ENCODE measurements at places on chromosomes 16 and 17. TPM values are rescaled to one million over a fixed set of nuclear protein-coding genes. Genes with fewer than 3 reads are reported as not detected.

DNAH9 gene
- not detected for total RNA-seq

GRB7 gene
- 21.2 TPM for total RNA-seq

GPR179 gene
- total RNA-seq = not detected

SLC12A3 gene
- not detected for total RNA-seq

KRT20 gene
- total RNA-seq = 0.18 TPM

ADAM11 gene
- total RNA-seq = 2.9 TPM

KCNH4 gene
- not detected for total RNA-seq

SEC14L5 gene
- total RNA-seq = not detected

TMEM204 gene
- not detected for total RNA-seq

C1QL1 gene
- 4.1 TPM for total RNA-seq

TBC1D3 gene
- total RNA-seq = not detected

CCDC200 gene
- not detected for total RNA-seq

- peak; percentile 85 for DNase-seq
- peak overlapping the region; percentile 56 for H3K27ac ChIP-seq
- no peaks in the 10 kb centered on the region for H3K36me3 ChIP-seq
- H3K4me1 ChIP-seq = peaks cover 29% of the 10 kb centered on the region
- no peaks in the 10 kb centered on the region for H3K27me3 ChIP-seq
Measured at GRCh38 chr17:50170662-50171370, 5.0 kb downstream of the SGCA start.

DNA sequence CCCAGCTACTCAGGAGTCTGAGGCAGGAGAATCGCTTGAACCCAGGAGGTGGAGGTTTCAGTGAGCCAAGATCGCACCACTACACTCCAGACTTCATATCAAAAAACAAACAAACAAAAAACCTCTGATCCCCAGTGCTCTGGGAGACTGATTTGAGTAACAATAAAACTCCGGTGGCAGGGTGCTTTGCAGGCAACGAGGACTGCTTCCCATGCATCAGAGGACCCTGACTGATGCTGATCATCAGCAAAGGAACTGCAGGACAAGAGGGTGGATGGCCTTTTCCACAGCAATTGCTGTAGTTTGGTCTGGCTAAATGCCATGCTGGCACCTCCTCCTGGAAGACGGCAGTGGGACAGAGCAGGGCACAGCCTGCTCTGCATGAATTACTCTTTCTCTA is 6.4 kb upstream of the SLC39A11 start:
- no peak overlapping the region for H3K4me3 ChIP-seq
- no peaks in the 10 kb centered on the region for H3K36me3 ChIP-seq
- no peaks in the 10 kb centered on the region for H3K4me1 ChIP-seq
- DNase-seq = no peak
- H3K27me3 ChIP-seq = no peaks in the 10 kb centered on the region

- no peak overlapping the region for H3K4me3 ChIP-seq
- no peaks in the 10 kb centered on the region for H3K36me3 ChIP-seq
Measured at GRCh38 chr17:57991537-57991936, 3.5 kb upstream of the VEZF1 start.

- peaks cover 6% of the 10 kb centered on the region for H3K4me1 ChIP-seq
- no peak for DNase-seq
- no peak overlapping the region for H3K27ac ChIP-seq
- H3K36me3 ChIP-seq = no peaks in the 10 kb centered on the region
- no peaks in the 10 kb centered on the region for H3K27me3 ChIP-seq
- H3K4me3 ChIP-seq = no peak overlapping the region
Measured at GRCh38 chr17:2028737-2029136, 1.2 kb upstream of the DPH1 start.

DNA sequence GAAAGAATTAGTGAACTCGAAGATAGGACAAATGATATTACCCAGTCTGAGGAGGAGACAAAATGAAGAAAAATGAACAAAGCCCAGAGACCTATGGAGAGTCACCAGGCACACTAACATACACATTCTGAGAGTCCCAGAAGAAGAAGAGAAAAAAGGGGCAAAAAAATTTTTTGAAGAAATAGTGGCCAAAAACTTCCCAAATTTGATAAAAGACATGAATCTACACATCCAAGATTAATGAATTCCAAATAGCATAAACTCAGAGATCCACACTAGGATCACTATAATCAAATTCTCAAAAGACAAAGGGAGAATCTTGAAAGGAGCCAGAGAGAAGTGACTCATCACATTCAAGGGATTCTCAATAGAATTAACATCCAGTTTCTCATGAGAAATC is 3.4 kb upstream of the OR4D1 start:
- H3K4me1 ChIP-seq = no peaks in the 10 kb centered on the region
- H3K27me3 ChIP-seq = peaks cover 72% of the 10 kb centered on the region
- H3K4me3 ChIP-seq = no peak overlapping the region
- no peak overlapping the region for H3K27ac ChIP-seq
- no peak for DNase-seq

GRCh38 chr16:55489119-55489955 is 10.3 kb downstream of the MMP2 start:
- no peak overlapping the region for H3K4me3 ChIP-seq
- H3K27me3 ChIP-seq = no peaks in the 10 kb centered on the region
- no peak for DNase-seq
- no peak overlapping the region for H3K27ac ChIP-seq
- no peaks in the 10 kb centered on the region for H3K4me1 ChIP-seq

GRCh38 chr17:72193391-72194106 is 72.7 kb downstream of the SOX9 start:
- H3K4me3 ChIP-seq = no peak overlapping the region
- no peaks in the 10 kb centered on the region for H3K27me3 ChIP-seq
- no peaks in the 10 kb centered on the region for H3K36me3 ChIP-seq

GRCh38 chr17:16100737-16101400 is 101.2 kb downstream of the TTC19 start:
- peak; percentile 73 for DNase-seq
- H3K4me1 ChIP-seq = peaks cover 10% of the 10 kb centered on the region
- no peaks in the 10 kb centered on the region for H3K27me3 ChIP-seq
- H3K4me3 ChIP-seq = no peak overlapping the region
- H3K27ac ChIP-seq = no peak overlapping the region

GRCh38 chr17:32865141-32865540 is 11.8 kb downstream of the MYO1D start:
- no peak for DNase-seq
- H3K27ac ChIP-seq = no peak overlapping the region
- no peaks in the 10 kb centered on the region for H3K36me3 ChIP-seq

DNA sequence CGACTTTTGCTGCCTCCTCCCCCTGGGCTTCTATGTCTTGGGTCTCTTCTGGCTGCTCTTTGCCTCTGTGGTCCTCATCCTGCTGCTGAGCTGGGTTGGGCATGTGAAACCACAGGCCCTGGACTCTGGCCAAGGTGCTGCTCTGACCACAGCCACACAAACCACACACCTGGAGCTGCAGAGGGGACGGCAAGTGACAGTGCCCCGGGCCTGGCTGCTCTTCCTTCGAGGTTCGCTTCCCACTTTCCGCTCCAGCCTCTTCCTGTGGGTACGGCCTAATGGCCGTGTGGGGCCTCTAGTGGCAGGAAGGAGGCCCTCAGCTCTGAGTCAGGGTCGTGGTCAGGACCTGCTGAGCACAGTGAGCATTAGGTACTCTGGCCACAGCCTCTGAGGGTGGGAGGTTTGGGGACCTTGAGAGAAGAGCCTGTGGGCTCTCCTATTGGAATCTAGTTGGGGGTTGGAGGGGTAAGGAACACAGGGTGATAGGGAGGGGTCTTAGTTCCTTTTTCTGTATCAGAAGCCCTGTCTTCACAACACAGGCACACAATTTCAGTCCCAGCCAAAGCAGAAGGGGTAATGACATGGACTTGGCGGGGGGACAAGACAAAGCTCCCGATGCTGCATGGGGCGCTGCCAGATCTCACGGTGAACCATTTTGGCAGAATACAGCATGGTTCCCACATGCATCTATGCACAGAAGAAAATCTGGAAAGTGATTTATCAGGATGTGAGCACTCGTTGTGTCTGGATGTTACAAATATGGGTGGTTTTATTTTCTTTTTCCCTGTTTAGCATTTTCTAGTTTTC is 2.3 kb downstream of the GP1BA start:
- H3K4me3 ChIP-seq = no peak overlapping the region
- no peaks in the 10 kb centered on the region for H3K27me3 ChIP-seq
- peaks cover 10% of the 10 kb centered on the region for H3K36me3 ChIP-seq
- H3K4me1 ChIP-seq = peaks cover 14% of the 10 kb centered on the region

GRCh38 chr16:48434653-48435317 is 49.6 kb upstream of the SIAH1 start:
- H3K27ac ChIP-seq = no peak overlapping the region
- H3K27me3 ChIP-seq = no peaks in the 10 kb centered on the region
- no peaks in the 10 kb centered on the region for H3K36me3 ChIP-seq

DNA sequence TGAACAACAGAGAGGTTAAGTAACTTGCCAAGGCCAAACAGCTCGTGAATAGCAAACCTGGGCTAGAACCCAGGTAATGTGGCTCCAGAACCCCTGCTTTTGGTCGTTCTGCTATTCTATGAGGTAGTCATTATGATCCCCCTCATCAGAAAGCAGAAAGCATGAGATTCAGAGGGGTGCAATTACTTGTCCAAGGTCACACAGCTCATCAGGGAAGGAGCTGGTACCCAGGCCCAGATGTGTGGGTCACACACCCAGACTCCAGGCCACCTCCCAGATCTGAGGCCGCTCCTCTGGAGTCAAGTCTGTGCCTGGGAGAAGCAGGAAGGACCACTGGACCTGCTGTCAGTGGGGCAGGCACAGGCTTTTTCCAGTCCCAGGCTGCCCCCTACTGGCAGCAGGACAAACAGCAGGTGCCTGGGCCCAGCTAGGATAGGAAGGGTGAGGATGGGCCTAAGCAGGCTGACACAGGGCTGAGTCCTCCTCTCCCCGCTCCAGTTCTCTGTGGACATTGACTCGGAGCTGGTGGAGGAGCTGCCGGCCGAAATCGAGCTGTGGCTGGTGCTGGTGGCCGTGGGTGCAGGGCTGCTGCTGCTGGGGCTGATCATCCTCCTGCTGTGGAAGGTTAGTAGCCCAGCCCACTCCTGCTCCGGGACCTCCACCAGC is 7.8 kb upstream of the PDK2 start:
- peak; percentile 88 for DNase-seq
- H3K36me3 ChIP-seq = peaks cover 57% of the 10 kb centered on the region
- H3K4me1 ChIP-seq = no peaks in the 10 kb centered on the region

- H3K4me1 ChIP-seq = peaks cover 24% of the 10 kb centered on the region
- H3K36me3 ChIP-seq = no peaks in the 10 kb centered on the region
- H3K27ac ChIP-seq = no peak overlapping the region
Measured at GRCh38 chr17:64243340-64243739, 19.7 kb downstream of the TEX2 start.

- no peaks in the 10 kb centered on the region for H3K4me1 ChIP-seq
- no peaks in the 10 kb centered on the region for H3K27me3 ChIP-seq
- H3K36me3 ChIP-seq = no peaks in the 10 kb centered on the region
- no peak overlapping the region for H3K27ac ChIP-seq
Measured at GRCh38 chr16:50900391-50900942, 158.6 kb downstream of the CYLD start.

DNA sequence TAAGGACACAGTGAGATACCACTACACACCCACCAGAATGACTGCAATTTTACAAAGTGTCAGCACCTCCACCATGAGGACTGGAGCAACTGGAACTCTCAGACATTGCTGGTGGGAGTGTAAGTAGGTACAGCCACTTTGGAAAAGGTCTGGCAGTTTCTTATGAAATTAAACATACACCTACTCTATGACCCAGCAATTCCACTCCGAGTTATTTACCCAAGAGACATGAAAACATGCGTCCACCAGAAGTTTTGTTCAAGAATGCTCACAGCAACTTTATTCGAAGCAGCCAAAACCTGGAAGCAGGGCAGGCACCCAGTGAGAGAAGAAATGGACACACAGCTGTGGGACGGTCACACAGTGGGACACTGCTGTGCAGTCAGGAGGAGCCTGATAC is 384.0 kb downstream of the SOX9 start:
- DNase-seq = no peak
- H3K27ac ChIP-seq = no peak overlapping the region
- H3K4me1 ChIP-seq = no peaks in the 10 kb centered on the region
- no peaks in the 10 kb centered on the region for H3K27me3 ChIP-seq

- H3K27ac ChIP-seq = no peak overlapping the region
- no peak for DNase-seq
- H3K36me3 ChIP-seq = no peaks in the 10 kb centered on the region
- H3K4me1 ChIP-seq = no peaks in the 10 kb centered on the region
Measured at GRCh38 chr16:2371421-2371820, 30.9 kb upstream of the ABCA3 start.

DNA sequence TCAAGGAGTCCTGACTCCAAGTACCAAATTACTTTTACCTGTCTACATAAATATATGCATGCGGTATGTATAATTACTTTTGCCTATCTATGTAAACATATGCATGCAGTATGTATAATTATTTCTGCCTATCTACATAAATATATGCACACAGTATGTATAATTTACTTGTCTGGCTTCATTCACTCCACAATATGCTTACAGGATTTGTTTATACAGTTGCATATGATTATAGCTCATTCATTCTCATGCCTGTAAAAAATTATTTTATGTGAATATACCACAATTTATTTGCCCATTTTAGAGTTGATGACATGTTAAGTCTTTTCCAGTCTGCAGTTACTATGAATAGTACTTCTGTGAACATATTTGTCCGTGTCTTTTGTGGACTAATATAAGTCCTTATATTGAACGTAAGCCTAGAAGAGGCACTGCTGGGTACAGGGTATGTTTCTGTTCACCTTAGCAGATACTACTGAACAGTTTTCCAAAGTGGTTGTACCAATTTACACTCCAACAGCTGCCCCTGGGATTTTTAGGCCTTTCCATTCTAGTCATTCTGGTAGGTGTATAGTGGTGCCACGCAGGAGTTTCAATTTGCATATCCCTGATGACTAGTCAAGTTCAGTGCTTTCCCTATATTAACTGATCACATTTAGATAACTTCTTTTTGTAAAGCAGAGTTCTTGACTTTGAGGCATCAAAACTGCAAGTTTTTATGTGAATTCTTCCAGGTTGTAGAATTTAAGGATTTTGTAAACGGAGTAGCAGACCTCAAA is 47.0 kb downstream of the MARVELD3 start:
- H3K27ac ChIP-seq = no peak overlapping the region
- H3K4me3 ChIP-seq = no peak overlapping the region
- DNase-seq = no peak
- H3K27me3 ChIP-seq = no peaks in the 10 kb centered on the region
- no peaks in the 10 kb centered on the region for H3K4me1 ChIP-seq

- H3K27me3 ChIP-seq = no peaks in the 10 kb centered on the region
- peak; percentile 90 for DNase-seq
- peaks cover 11% of the 10 kb centered on the region for H3K4me1 ChIP-seq
- no peak overlapping the region for H3K27ac ChIP-seq
- H3K36me3 ChIP-seq = no peaks in the 10 kb centered on the region
Measured at GRCh38 chr17:80605326-80606066, 60.9 kb downstream of the RPTOR start.

GRCh38 chr16:81429045-81429521 is 15.5 kb upstream of the CMIP start:
- H3K27me3 ChIP-seq = no peaks in the 10 kb centered on the region
- peaks cover 13% of the 10 kb centered on the region for H3K4me1 ChIP-seq
- no peak overlapping the region for H3K4me3 ChIP-seq

Data from PC-3 (cell line).